ENCODE measurements at places on chromosomes 13 and 19.

DNA sequence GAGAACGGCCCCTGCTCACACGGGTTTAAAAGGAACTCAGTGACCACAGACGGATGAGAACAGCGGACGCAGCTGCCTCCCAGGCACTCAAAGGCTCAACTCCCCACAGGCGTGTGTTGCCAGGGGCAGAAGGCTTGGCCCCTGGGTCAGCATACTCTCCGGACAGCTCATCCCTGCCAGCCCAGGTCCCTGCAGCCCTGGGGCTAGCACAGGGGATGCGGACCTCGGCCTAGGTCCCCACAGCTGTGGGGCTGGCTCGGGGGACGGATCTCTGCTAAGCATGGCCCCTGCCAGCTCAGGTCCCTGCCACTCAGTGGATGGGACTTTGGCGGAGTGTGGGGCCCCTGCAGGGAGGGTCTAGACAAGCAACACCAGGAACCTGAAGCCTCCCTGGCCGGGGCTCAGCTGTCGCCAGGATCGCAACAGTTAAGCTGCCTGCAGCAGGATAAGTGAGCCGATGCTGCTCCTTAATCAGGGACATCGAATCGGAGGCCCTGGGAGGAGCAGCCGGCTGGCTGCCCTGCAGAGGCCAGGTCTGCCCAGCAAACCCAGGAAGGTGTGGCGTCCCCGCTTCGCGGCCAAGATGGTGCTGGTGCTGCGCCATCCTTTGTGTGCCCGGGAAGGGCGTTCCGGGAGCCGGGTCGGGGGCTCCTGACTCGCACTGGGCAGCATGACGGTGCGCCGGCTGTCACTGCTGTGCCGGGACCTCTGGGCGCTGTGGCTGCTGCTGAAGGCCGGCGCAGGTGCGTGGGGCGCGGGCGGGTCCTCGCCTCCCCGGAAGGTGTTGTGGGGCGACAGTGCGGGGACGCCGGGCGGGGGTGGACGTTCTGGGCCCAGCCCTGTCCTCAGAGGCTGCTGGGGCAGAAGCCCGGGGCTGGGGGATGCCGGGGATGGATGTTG lies 32.5 kb downstream of the MCF2L start:
- no peak for DNase-seq

DNA sequence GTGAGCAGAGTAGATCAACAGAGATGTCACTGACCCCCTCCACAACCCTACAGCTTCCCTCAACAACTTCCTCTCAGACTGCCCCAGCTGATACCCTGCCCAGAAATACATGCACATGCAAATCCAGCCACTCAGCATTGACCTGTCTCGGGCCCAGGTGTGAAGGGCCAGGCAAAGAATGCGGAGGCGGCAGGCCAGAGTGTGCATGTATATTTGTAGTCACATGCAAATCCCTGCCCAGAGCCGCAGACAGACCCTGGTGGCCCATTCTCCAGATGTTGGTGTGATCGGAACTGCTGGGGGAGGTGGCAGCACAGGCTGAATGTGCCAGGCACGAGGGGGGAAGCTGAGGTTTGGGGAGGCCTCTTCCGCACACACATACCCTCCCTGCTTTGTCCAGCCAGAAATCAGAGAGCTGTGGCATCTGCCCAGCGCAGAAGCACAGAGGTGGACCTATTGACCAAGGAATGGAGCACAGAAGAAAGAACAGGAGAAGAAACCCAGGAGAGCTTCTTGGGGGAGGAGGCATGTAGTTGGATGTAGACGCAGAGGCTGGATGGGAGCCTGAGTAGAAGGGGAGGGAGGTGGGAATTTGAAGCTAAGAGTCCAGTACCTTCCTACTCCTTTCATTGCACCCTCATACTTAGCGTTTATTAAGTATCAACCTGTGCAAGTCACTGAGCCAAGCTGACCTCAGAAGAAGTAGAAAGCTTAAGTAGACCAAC lies 14.4 kb downstream of the MEF2B start:
- no peak for DNase-seq

GRCh38 chr13:97274829-97275649 lies 52.9 kb downstream of the MBNL2 start:
- DNase-seq: no peak

DNA sequence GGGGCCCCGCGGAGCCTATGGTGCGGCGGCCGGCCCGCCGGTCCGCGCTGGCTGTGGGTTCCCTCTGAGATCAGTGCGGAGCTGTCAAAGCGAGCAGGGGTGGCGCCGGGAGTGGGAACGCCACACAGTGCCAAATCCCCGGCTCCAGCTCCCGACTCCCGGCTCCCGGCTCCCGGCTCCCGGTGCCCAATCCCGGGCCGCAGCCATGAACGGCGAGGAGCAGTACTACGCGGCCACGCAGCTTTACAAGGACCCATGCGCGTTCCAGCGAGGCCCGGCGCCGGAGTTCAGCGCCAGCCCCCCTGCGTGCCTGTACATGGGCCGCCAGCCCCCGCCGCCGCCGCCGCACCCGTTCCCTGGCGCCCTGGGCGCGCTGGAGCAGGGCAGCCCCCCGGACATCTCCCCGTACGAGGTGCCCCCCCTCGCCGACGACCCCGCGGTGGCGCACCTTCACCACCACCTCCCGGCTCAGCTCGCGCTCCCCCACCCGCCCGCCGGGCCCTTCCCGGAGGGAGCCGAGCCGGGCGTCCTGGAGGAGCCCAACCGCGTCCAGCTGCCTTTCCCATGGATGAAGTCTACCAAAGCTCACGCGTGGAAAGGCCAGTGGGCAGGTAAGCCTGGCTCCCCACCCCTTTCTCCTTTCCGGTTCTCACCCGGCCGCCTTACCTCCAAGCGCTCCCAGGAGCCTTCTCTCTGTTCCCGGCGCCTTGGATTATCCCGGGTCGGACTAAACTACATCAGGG lies at the start of gene PDX1:
TSS of gene PDX1 (plus strand) at position 67 of the 743 bp plus-strand sequence. CDS start at position 206, 139 bp downstream.
- no peak for DNase-seq

DNA sequence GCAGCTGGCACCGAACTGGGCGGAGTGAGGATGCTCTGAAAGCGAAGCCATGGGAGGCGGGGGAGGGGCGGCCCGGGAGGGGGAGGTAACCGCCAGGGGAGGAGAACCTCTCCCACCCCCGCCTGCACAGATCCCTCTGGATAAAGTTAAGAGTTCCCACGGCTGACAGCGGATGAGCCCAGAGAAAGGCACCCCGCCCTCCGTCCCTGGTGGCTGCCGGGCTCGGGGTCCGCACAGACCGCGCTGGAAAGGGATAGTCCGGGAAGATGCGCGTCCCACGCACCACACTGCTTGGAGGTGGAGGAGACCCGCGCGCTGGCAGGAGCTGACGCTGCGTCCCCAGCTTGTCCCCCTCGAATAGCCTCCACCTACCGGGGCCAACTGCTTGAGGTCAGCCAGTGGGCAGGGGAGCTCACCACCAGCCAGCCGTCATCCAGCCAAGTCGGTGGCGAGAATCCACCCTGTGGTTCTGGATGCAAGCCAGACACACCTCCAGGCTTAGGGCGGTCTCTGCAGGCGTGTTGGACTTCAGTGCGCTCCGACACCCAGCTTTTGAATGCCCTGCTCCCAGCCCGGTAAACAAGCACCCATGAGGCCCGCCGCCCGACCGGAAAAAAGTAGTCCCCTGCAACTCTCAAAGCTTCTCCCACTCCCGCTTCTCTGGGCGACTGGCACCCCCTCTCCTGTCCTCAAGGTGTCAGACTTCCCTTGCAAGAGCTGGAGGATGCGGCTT lies at the start of gene TRPC4:
TSS of gene TRPC4 (minus strand) at position 17 of the 733 bp plus-strand sequence. CDS start 86,439 bp downstream, outside the sequence.
- no peak for DNase-seq

DNA sequence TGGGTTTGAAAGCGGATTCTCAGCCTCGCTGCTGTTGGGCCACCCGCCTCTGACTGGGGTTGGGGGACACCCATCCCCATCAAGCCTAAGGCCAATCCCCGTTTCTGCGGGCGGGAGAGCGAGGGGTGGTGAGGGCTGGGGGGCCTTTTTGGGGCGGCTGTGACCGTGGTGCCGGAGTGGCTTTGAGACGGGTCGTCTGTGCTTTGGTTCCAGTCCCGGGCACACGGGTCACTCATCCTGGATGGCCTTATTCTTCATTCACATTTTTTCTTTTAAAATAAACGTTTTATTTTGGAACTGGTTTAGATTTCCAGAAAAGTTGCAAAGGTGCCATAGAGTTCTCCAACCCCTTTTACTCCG lies 1.6 kb downstream of the ZNRF4 start:
- DNase-seq: no peak

- peak; percentile 33 for DNase-seq
Measured at GRCh38 chr19:55027472-55028337, 10.4 kb downstream of the GP6 start.

GRCh38 chr13:39284801-39285388 lies 246.6 kb downstream of the NHLRC3 start:
- no peak for DNase-seq

GRCh38 chr13:32746474-32746873 lies 160.2 kb downstream of the PDS5B start:
- DNase-seq: no peak

DNA sequence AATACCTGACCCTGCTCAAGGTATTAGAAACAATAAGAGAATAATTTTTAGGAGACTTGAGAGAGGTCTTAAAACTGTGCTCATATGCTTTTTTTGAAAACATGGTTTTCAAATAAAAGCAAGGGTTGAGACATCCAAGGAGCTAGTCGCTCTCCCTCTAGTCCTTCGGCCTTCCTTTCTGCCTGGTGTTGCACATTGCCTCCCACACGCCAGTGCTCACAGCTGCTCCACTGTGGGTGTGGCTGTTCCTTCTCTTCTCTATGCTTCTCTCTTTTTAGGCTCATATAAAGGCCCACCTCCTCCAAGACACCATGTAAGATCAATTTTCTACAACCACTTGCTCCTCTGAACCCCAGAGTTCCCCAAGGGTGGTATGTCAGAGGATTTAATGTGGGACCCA lies 352.6 kb downstream of the ENOX1 start:
- DNase-seq: no peak

GRCh38 chr19:18023622-18024251 lies 15.8 kb downstream of the ARRDC2 start:
- DNase-seq: no peak

GRCh38 chr19:15587663-15588062 lies 27.4 kb upstream of the CYP4F8 start:
- DNase-seq: no peak

GRCh38 chr19:30047432-30047831 lies 105.4 kb downstream of the URI1 start:
- no peak for DNase-seq

DNA sequence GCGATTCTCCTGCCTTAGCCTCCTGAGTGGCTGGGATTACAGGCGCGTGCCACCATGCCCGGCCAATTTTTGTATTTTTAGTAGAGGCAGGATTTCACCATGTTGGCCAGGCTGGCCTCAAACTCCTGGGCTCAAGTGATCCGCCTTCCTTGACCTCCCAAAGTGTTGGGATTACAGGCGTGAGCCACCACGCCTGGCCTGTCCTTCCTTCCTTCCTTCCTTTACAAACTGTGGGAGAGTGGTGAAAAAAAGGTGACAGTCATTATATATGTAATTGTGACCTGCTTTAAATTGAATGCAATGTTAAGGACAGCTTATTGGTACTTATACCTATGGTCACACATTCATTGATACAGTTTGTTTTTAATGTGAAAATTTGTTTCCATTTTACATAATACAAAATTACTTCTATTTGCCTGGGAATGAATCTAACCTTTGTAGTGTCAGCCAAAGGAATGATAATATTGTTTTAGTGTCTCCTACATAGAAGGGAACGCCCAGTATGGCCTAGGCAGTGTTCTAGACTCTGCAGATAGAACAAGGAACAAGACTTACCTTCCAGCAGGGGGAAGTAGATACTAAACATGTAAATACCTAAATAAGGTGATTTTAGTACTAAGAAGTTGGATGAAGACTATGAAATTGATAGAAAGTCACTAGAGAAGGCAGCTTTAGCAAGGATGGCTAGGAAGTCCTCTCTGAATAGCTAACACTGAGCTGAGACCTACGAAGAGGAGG lies 146.3 kb downstream of the GGACT start:
- DNase-seq: no peak

DNA sequence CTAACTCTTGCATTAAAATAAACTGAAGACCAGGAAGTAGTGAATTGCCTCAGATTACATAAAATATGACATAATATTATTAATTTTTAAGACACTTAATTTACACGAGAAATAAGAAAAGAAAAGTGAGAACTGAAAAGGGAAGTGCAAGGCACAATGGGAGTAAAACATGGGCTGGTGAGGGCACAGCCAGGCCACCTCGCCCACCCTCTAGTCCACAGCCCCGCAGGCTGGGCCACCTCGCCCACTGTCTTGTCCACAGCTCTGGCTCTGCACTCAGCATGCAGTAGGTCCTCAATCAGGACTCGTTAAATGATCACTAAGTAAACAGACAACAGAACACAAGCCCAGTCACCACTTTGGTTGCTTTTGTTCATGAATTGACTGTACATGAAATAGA lies 67.8 kb upstream of the ARHGEF7 start:
- no peak for DNase-seq

- DNase-seq: no peak
Measured at GRCh38 chr19:37973666-37974065, 66.7 kb downstream of the SIPA1L3 start.

- DNase-seq: no peak
Measured at GRCh38 chr13:84237143-84237542, 354.9 kb upstream of the SLITRK1 start.

DNA sequence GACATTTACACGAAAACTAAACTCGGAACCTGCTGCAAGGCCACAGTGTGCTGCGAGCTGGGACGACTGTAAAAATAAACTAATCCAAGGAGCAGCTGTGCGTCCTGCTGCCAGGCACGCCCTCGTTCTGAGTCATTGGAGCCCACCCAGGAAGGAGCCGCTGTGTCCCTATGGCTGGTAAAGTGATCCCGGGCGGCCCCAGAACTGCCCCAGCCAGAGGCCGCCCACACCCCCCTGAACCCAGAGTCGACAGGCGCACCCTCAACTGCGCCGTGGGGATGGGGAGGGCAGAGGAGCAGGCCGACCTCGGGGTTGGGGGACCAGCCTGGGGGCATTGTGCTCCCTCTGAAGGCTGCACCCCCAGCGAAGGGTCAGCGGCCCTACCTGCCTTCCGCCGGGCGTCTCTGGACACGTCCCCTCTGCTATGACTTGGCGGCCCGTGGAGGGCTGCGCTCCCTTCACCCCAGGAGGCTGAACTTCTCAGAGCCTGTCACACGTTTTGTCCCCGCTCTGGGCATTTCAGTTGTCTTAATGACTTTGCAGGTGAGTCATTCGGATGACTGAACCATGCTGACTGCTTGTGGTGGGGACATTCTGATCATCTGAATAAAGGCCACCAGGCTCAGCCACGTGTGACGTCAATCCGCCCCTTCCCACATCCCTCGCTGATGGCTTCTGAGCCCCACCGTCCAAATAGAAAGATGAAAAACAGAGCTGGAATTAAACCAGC lies 42.7 kb downstream of the ADPRHL1 start:
- DNase-seq: no peak

DNA sequence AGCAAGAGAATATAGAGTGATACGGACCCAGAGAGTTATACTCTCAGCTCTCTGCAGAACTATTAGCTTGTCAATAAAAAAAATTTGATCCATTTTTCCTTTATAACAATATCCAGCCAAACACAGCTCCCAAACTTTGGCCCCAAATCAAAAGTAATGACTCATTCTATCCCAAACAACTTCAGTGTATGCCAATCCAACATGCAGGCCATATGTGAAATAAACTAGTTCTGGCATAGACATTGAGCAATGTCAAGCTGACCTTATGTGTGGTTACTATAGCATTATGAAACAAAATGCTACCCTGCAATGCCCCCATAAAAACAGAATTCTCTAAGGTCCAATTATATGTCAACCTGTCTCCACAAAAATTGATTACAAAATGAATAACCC lies 209.5 kb downstream of the DNAJC15 start:
- no peak for DNase-seq

GRCh38 chr13:63307228-63307627 lies 1891.6 kb upstream of the PCDH20 start:
- no peak for DNase-seq

Measured in SIG-M5 (cell line).